Stimulated activated CD8-positive, alpha-beta memory T cell treated with anti-CD3 and anti-CD28 coated beads, Interleukin-4, amount 100 ng/mL, for 4 hours (primary cell): ENCODE measurements at places on chromosomes 5 and 9.
A peak's percentile ranks its signal among the peaks of the same experiment; 100 is the strongest.

GRCh38 chr9:68851657-68852056 lies 146.6 kb downstream of the PIP5K1B start:
- DNase-seq = no peak

DNA sequence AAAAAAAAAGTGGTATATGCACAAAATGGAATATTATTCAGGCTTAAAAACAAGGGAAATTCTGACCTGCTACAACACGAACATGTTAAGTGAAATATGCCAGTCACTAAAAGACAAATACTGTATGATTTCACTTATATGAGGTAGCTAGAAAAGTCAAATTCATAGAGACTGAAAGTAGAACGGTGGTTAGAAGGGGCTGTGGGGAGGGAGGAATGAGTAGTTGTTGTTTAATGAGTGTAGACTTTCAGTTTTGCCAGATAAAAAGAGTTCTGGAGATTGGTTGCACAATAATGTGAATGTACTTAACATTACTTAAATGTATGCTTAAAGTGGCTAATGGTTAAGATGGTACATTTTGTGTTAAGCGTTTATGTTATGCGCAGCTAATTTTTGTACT lies 79.5 kb upstream of the IL12B start:
- DNase-seq = no peak

- DNase-seq = no peak
These were observed 75.1 kb upstream of the ADCY2 start for GRCh38 chr5:7320701-7321301.

- no peak for DNase-seq
These were observed 648.0 kb downstream of the BRINP1 start for GRCh38 chr9:118721276-118721675.

DNA sequence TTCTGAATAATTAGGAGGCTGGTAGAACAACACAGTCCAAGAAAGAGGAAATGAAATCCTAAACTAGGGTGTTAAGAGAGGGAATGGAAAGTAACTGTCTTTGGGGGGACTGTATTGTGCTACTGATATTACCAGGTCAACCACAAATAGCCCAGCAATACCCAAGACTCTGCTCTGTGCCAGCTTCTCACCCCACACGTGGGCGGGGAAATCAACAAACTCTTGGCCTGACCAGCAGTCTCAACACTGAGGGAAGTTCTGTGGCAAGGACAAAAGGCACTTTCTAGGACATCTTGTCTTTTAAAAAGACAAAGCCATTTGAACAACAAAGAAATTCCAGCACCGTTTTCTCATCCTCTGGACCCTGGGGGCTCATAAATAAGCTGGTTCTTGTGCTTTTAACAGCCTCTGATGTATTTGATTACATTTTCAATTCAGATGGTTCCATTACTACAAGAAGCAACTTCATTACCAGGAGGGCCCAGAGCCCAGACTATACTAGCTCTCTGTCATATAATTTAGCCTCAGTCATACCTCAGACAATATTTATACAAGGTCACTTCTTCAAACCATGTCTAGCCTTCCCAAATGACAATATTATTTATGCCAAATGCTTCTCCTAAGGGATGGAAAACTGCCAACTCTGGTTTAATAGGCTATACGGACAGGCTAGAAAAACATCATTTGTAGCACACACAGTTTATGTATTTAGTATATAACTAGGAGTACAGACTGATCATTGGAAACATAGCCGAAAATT lies 297.8 kb downstream of the CWC27 start:
- DNase-seq = no peak

DNA sequence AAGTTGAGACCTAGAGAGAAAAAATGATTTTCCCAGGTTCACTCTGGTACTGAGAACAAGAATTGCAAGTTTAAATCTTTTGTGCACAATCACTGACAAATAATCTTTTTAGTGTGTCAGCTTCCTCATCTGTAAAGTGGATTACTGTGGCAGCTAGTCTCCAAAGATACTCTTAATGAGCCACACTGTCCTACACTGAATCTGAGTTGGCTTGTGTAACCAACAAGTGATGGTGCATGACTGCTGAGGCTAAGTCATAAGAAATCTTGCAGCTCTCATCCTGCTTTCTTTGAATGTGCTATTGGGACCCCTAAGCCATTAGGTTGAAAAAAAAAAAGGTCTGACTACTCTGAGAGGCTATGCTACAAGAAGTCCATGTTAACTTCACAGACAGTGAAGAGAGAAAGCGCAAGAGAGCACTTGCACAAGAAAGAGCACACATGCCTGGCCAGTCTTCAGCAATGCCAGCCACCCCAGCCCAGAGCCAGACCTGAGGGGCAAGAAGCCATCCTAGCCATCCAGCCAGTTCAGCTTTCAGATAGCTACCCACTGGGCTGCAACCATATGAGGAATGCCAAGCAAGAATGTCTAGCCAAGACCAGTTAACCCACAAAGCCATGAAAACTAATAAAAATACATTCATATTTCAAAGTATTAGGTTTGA lies 419.4 kb downstream of the RAB3C start:
- DNase-seq = no peak

GRCh38 chr5:128156521-128156920 lies 73.0 kb downstream of the SLC12A2 start:
- no peak for DNase-seq

GRCh38 chr9:28808042-28808441 lies 1234.8 kb upstream of the C9orf72 start:
- no peak for DNase-seq

DNA sequence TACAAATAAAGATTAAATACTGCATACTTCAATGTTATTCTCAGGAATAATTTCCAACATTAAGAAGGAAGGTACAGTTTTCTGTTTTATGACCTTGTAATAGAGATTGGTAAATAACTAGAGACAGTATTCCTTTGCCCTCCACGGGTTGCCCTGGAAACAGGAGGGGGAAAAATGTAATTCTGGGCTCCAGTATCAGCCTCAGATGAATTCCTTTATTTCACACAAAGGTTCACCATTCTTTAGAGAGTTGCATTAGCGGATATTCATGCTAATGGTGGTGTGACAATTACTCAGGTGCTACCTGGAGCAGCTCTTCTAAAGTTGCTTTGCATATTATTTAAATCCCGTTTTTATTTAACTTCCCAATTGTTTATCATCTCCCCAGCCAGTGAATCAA lies 42.6 kb downstream of the CETN3 start:
- no peak for DNase-seq

- no peak for DNase-seq
These were observed 95.4 kb downstream of the DAB2IP start for GRCh38 chr9:121746866-121747265.

DNA sequence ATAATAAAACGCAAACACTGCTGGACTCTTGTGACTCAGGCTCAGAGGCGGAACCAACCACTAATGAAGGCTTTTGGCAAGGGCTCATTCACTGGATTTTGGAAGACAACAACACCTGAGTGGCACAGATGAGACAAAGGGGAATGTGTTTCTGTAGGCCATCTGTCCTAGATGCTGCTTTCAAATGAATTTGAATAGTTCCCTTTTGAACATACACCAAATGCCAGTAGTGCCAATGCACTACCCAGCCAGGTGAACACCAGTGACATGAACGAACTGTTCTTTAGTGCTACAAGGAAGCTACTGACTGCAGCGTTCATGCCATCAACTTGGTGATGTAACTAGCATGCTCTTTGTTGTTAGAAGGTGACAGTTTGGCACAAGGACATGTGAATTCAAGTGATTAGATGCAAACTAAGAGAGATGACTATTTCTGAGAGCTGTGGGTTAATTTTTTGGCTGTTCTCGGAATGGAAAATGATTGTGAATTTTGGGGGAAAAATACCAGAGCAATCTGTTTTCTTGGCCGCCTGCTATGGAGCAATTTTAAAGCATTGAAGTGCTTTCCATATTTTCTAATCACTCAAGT lies 173.7 kb downstream of the SLC24A2 start:
- no peak for DNase-seq

GRCh38 chr5:14351845-14352712 lies 208.9 kb downstream of the TRIO start:
- DNase-seq = peak; percentile 35

DNA sequence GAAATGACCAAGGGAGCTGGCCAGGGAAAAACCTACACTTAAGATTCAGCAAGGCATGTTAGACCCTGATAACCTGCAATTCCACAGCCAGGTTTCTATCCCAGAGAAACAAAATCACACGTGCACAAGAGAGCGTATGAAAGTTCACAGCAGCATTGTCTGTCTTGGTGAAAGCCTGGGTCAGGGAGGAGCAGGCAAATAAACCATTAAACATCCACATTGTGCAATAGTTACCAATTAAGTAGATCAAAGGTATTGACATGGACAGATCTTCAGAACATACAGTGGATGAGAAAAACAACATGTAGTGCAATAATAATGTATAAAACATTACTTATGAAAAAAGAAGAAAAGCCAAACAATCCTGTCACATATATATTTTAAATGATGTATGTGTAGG lies 15.9 kb upstream of the GPX3 start:
- no peak for DNase-seq

DNA sequence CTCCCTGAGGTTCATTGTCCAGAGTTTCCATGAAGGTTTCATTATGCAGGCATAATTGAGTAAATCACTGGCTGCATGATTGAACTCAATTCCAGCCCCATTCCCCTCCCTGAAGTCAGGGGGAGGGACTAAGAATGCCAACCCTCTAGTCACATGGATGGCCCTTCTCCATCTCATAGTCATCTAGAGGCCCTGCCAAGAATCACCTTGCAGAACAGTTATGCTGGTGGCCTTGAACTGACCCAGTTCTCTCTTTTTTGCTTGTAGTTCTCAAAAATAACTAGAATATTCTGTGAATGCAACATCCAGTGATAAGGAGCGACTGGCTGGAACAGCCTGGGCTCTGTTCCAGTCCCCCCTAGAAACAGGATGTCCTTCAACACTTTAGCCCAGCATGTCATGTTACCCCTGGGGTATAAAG lies 31.7 kb downstream of the SLC35A4 start:
- DNase-seq = no peak

DNA sequence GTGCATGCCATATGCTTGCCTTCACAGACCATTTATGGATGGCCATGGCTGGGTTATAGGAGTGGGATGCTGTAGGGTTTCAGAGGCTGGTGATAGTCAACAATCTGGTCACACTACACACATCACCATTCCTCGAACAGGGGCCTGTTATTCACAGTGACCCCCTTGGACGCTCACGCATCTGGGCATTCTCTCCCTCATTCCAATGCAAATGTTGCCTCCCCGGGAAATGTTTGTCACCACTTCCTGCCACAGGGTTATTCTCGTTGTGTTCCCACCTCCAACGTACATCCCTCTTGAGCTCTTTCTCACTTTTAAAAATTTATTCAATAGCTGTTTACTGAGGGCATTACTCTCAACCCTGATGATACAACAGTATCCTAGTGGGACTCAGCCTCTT lies 135.4 kb downstream of the SCAMP1 start:
- DNase-seq = no peak

DNA sequence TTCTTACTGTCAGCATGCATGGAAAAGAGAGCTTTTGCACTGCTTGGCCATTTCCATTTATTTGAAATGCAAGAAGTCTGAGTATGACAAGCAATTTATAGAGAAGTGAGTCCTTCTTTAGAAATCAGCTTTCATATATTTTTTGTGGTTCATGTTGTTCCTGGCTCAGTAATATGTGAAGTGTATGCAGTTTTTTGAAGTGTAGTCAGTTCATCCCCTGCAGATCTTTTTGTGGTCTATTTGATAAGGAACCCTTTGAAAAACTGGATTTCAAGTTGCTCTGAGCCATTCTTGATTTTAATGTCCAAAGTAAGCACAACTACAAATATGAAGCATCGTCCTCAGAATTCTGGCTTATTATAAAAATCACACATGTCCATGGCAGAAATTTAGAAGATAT lies 294.1 kb upstream of the SMC2 start:
- no peak for DNase-seq

DNA sequence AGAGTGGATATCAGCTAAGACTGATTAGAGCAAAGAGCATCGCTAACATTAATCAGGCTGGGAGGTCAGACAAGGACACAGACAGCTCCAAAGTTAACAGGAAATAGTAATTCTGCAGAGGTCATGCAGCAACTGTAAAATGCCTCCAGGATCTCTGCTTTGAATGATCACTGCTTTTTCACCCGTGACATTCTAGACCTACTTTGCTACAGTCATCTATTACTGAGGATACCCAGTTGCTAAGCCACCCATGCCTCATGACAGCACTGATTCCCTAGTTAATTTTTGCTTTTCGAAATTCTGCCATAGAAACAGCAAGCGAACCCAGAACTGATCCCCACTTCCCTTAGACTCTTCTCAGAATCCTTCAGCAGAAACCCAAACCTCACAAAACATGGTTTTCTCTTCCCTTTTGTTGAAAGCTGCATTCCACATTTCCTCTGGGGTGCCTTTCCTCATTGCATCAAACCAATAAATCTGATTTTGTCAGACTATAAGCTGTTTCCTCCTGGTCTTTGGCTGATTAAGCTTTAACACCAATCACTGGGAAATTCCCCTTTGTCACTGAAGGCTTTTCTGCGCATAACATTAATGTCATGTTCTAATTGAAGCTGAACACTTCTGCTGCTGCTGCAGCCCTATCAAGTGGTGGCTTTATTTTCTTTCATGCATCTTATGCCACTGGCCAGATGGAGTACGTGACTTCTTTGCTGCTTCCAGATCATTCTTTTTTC lies 201.1 kb upstream of the CHD1 start:
- DNase-seq = no peak

DNA sequence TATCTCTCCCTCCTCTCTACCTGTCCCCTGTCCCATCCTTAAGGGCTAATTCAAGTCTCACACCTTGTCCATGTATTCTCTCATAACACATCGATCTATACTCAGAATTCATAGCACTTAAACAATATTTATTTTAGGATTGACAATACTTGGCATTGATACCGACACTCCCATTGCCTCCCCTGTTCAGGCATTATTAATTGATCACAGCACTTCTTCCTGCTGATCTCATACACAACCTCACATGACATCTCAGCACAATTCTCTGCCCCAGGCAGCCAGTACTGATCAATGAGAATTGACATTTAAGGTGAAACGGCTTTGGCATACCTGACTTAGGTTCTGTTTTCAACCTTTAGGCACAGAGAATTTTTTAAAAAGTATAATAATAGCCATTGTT lies 582.4 kb upstream of the BRINP1 start:
- DNase-seq = no peak

- no peak for DNase-seq
These were observed 38.7 kb downstream of the GEMIN5 start for GRCh38 chr5:154899151-154899816.

DNA sequence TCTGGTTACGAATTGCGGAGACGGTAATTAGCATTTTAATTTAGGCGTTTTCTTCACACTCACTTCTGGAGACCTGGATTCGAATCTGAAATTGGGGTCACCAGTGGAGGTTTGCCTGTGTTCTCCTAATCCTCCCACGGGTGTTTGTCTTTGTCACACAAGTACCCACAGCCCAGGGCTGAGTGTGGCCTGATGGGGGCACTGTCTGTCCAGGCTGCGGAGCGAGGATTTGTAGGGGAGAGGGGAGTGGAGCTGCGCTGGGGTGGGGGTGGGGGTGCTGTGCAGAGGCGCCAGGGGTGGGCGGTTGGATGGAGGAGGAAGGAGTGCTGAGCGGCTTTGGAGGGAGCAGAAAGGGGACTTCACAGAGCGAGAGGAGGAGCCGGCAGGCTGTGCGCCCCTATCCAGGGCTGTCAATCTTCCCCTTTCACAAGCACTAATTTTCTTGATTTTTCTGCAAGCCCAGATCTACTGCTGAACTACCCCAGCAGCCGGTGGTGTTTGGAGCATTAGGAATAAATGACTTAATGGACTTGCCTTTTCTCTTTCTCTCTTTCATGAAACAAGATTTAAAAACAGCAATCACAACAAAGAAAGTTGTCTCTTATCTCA lies 53.1 kb downstream of the TSPAN17 start:
- no peak for DNase-seq

- DNase-seq = no peak
These were observed 2.1 kb downstream of the DHX29 start for GRCh38 chr5:55305345-55305744.
